GM18507 (cell line): ENCODE measurements at places on chromosomes 3 and 15.

DNA sequence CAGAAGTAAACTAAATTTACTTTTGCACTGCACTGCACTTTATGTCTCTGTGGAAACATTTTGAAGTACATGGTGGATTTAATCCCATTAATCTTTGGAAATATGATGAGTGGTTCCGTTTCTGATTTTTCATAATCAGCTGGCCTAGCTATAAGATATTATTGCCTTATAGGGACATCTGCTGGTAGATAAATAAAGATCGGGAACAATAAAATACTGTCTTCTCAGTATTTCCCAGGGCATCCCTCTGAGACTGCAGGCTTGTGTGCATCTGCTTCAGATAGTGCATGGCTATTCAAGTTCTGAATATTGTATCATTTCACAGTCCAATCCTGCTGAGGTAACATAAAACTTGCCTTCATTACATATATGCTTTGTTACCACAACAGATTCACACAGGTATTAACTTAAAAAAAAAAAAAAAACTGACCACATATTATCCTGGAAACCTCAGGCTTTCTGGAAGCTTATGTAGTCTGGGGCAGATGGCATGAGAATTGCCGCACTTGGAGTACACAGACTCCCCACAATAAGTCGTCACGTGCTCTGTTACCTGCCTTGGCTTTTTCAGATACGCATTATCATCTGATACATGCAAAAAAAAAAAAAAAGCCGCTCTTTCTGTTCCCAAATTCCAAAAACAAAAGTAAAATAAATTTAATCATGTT is 330.8 kb upstream of the AGTR1 start:
- DNase-seq = no peak

DNA sequence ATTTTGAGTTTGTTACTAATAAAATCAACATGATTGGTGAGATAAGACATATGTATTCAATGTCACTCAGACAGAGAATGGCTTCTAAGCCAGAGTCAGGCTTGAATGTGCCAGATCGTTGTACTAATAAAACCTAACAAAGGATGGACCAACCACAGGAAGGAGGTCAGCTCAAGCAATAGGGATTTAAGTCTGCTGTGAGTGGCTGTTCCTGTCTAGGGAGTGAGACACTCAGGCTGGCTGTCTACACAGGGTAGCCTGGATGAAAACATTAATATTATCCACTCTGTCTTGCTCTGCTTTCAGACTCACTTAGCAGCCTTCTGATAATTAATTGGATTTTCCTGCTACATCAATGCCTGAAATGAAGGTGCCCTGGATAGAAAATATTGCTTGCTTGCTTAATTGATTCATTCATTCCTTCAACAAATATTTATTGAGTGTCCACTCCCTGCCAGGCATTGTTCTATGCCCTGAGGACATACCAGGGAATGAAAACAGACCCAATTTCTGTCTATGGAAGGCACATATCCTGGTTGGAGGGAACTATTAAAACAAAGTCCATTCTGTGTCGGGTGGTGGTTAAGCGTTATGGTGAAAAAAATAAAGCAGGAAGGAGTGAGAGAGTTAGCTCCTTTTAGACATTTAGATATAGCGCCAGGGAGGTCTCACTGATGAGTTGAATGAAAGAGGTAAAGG is 239.4 kb downstream of the CHST2 start:
- DNase-seq = no peak

DNA sequence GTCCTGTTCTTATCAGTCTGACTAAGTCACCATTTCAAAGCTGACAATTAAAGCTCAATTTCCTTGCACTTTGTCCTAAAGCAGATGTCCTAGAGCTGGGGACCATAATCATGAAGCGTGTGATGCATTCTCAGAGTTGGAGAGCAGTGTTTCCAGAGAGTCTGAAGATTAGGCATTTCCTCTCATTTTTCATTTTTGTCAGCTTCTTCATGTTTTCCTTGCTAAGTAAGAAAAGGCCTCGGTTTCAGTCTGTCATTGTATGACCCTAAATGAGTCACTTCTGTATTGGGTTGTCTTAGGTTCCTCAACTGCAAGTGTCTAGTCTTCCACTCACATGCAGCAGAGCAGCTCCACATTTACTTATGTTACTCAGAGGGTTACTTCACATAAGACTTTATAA is 257.2 kb upstream of the TPRG1 start:
- DNase-seq = no peak

- DNase-seq = peak; percentile 28
Measured at GRCh38 chr3:59212128-59212779, 162.4 kb upstream of the CFAP20DC start.

GRCh38 chr3:178827285-178827856 is 244.2 kb downstream of the ZMAT3 start:
- no peak for DNase-seq

GRCh38 chr3:57961828-57962447 is 46.3 kb upstream of the FLNB start:
- no peak for DNase-seq
